ENCODE measurements at places on chromosomes 16 and 17. TPM values are rescaled to one million over a fixed set of nuclear protein-coding genes. Genes with fewer than 3 reads are reported as not detected.
A peak's percentile ranks its signal among the peaks of the same experiment; 100 is the strongest.

GRCh38 chr17:61579961-61580360 lies 11.1 kb downstream of the NACA2 start:
- DNase-seq, result peak; percentile 39
- no peak overlapping the region for H3K27ac ChIP-seq
- H3K36me3 ChIP-seq, result no peaks in the 10 kb centered on the region
- H3K4me3 ChIP-seq, result no peak overlapping the region
- no peaks in the 10 kb centered on the region for H3K27me3 ChIP-seq

- no peaks in the 10 kb centered on the region for H3K36me3 ChIP-seq
- peaks cover under 1% of the 10 kb centered on the region for H3K4me1 ChIP-seq
- no peak overlapping the region for H3K4me3 ChIP-seq
- no peaks in the 10 kb centered on the region for H3K27me3 ChIP-seq
- no peak overlapping the region for H3K27ac ChIP-seq
Observed at GRCh38 chr16:59216291-59216690, 482.2 kb upstream of the GOT2 start.

DNA sequence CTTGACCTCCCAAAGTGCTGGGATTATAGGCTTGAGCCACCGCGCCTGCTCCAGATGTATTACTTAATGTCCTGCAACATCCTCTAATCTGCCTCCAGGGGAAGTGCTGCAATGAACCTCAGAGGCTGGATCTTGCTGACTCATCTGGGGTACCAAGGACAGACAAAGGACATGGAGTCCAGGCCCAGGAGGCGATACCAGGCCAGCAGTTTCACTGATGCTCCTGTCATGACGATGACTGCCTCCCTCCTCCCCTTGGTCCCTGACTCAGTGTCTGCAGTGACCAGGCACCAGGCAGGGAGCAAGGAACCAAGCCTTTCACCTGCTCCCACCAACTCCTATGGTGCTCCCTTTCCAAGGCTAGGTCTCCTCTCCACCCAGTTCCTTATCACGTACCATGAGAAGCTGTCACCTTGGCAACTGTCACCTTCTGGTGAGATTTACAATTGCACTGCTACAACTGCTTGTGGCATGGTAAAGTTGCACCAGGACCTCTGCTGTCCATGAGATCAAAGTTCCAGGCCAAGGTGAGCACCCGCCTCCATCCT lies 21.6 kb upstream of the PHOSPHO1 start:
- no peaks in the 10 kb centered on the region for H3K36me3 ChIP-seq
- H3K27ac ChIP-seq, result no peak overlapping the region
- no peak for DNase-seq
- peaks cover 10% of the 10 kb centered on the region for H3K4me1 ChIP-seq
- peaks cover 4% of the 10 kb centered on the region for H3K27me3 ChIP-seq
- no peak overlapping the region for H3K4me3 ChIP-seq

The PPP1R27 gene
- 14.6 TPM for polyA plus RNA-seq

The PHF12 gene
- polyA plus RNA-seq, result 22.6 TPM

- H3K4me3 ChIP-seq, result no peak overlapping the region
- no peaks in the 10 kb centered on the region for H3K36me3 ChIP-seq
- no peak overlapping the region for H3K27ac ChIP-seq
- DNase-seq, result peak; percentile 62
Observed at GRCh38 chr17:46878055-46878454, 26.7 kb downstream of the WNT9B start.

- DNase-seq, result no peak
- H3K27me3 ChIP-seq, result no peaks in the 10 kb centered on the region
- H3K4me1 ChIP-seq, result no peaks in the 10 kb centered on the region
- no peak overlapping the region for H3K4me3 ChIP-seq
Observed at GRCh38 chr16:25038239-25038954, 23.2 kb upstream of the ARHGAP17 start.

GRCh38 chr16:65783709-65784474 lies 582.6 kb upstream of the CDH5 start:
- no peak overlapping the region for H3K27ac ChIP-seq
- H3K4me1 ChIP-seq, result peaks cover 49% of the 10 kb centered on the region
- H3K36me3 ChIP-seq, result no peaks in the 10 kb centered on the region
- peaks cover 2% of the 10 kb centered on the region for H3K27me3 ChIP-seq
- peak; percentile 57 for DNase-seq
- H3K4me3 ChIP-seq, result no peak overlapping the region
